ENCODE measurements at places on chromosomes 12 and 14. TPM values are rescaled to one million over a fixed set of nuclear protein-coding genes. Genes with fewer than 3 reads are reported as not detected.
A peak's percentile ranks its signal among the peaks of the same experiment; 100 is the strongest.

DNA sequence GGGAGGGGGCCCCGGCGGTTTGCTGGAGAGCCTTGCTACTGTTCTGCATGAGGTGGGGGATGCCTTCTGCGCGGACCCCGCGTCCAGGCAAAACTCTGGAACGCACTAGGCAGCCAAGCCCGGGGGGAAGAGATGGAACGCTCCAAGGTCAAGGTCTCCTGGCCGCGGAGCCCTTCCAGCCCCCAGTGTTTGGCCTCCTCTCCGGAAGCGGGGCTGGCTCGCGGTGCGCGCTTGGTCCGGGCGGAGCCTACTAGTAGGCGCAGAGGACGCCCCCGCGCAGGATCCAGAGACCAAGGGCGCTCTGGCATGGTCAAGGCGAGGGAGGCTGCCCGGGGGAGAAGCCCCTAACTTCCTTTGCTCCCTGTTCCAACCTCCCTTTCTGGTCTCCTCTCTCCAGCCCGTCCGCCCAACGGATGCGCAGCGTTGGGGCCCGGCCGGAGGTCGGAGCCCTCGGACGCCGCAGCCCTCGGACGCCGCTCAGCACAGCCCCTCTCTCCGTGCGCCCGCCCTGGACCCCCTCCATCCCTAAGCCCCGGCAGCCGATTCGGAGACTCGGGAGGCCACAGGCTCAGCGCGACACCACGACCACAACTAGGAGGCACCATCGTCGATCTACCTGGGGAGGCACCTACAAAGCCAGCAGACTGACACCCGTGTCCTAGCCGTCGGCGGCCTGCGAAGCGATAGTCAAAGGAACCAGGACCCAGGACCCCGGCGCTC is 669 bp upstream of the KCNK13 start:
- peaks cover 3% of the 10 kb centered on the region for H3K4me1 ChIP-seq
- H3K27ac ChIP-seq: no peak overlapping the region
- H3K4me3 ChIP-seq: peak overlapping the region; percentile 92
- peak; percentile 52 for DNase-seq
- peaks cover 2% of the 10 kb centered on the region for H3K36me3 ChIP-seq

DNA sequence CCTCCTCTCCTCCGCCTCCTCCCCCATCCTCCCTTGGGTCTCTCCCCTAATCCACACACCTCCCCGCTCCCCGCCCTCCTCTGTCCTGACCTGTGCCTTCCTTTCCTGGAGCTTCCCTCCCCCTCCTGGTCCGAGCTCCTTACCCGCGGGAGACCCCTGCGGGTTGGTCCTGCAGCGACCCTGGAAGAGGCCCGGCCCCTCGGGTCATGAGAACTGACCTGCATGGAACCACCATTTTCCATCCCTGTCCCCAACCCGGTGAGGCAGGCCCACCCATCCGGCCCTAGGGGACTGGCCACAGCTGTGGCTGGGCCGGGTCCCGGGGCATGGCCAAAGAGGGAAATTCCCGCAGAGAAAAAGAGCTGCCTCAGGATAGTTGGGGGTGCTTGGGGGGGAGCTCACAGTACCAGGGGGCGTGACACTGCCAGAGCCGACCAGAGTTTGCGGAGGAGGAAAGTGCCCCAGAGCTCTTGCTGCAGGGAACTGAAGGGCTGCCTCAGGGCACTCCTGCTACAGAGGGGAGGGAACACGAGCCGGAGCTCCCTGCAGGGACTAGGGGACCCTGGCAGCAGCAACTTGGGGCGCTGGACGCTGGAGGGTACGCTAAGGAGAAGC is 613 bp downstream of the ARHGEF40 start:
- no peak overlapping the region for H3K27ac ChIP-seq
- peak; percentile 81 for DNase-seq
- H3K36me3 ChIP-seq: peaks cover 22% of the 10 kb centered on the region
- peak overlapping the region; percentile 96 for H3K4me3 ChIP-seq
- H3K27me3 ChIP-seq: no peaks in the 10 kb centered on the region

GRCh38 chr12:91142221-91142631 is 30.9 kb upstream of the LUM start:
- H3K4me1 ChIP-seq: no peaks in the 10 kb centered on the region
- H3K4me3 ChIP-seq: no peak overlapping the region
- no peaks in the 10 kb centered on the region for H3K27me3 ChIP-seq
- no peak overlapping the region for H3K27ac ChIP-seq
- no peak for DNase-seq

DNA sequence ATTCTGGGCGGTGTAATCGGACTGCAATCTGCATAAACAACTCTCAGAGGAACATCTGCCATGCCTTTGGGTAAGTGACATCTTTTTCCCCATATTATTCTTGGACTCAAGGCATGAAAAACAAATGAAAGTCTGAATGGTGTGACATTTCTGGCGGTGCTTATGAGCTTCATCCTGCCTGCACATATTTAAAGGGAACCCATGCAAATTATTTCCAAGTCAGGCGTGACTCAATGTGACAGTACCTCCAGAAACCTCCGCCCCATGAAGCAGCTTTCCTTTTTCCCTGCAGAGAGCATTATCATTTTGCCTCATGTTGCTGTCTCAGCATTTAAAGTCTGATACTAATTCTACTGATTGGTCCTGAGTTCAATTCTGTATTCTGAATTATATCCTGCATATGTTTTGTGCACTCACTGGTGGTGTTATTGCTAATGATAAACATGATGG is 585.4 kb downstream of the SNAPC1 start:
- H3K4me3 ChIP-seq: no peak overlapping the region
- H3K36me3 ChIP-seq: 0 out of 2 replicates have a peak, but pooled peaks cover 2% of the 10 kb centered on the region
- no peaks in the 10 kb centered on the region for H3K4me1 ChIP-seq

DNA sequence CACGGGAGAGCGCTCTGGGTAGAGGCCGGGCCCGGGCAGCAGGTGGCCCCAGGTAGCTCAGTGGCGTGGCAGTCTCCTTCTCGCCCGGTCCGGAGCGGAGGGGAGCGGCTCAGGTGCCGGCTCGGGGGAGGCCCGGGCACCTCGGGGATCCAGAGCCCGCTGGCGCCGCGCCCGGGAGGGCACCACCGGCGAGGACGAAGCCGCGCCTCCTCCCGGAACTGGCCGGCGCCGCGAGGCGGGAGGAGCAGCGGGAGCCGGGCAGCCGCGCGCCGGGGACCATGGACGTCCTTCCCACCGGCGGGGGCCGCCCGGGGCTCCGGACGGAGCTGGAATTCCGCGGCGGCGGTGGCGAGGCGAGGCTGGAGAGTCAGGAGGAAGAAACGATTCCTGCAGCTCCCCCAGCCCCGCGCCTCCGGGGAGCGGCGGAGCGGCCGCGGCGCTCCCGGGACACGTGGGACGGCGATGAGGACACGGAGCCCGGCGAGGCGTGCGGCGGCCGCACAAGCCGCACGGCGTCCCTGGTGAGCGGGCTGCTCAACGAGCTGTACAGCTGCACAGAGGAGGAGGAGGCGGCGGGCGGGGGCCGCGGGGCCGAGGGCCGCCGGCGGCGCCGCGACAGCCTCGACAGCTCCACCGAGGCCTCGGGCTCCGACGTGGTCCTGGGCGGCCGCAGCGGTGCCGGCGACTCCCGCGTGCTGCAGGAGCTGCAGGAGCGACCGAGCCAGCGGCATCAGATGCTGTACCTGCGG is 21.5 kb upstream of the GNS start:
- peak overlapping the region; percentile 86 for H3K4me3 ChIP-seq
- H3K27ac ChIP-seq: no peak overlapping the region

Gene LALBA
- total RNA-seq: not detected

Gene GPRC5A
- 0.09 TPM for total RNA-seq

Gene FGF23
- 0.24 TPM for total RNA-seq

Gene KRT82
- not detected for total RNA-seq

Gene FIGNL2
- 19.7 TPM for total RNA-seq

Gene ACOT6
- total RNA-seq: not detected
